Substantia nigra (tissue), 51 donors: ENCODE measurements at places on chromosomes 2 and 18.

DNA sequence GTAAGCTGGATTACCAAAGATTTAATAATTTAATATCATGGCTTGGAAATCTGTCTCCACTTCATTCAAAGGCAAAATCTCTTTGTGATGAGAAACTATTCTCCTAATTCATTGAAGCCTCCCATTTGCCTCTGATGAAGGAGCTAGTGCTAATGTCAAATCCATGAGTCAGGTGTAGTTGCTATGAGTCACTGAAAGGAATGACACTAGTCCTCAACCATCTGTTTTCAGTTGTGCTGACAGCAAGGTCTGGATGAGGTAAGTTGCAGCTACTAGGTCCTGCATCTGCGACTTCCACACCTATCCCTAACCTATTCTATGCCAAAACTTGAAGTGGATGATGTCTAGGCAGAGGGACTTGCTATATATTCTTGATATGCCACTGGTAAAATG is 324.0 kb upstream of the UBE2E3 start:
- DNase-seq = no peak

GRCh38 chr2:164766216-164766953 is 75.2 kb downstream of the COBLL1 start:
- DNase-seq = no peak

DNA sequence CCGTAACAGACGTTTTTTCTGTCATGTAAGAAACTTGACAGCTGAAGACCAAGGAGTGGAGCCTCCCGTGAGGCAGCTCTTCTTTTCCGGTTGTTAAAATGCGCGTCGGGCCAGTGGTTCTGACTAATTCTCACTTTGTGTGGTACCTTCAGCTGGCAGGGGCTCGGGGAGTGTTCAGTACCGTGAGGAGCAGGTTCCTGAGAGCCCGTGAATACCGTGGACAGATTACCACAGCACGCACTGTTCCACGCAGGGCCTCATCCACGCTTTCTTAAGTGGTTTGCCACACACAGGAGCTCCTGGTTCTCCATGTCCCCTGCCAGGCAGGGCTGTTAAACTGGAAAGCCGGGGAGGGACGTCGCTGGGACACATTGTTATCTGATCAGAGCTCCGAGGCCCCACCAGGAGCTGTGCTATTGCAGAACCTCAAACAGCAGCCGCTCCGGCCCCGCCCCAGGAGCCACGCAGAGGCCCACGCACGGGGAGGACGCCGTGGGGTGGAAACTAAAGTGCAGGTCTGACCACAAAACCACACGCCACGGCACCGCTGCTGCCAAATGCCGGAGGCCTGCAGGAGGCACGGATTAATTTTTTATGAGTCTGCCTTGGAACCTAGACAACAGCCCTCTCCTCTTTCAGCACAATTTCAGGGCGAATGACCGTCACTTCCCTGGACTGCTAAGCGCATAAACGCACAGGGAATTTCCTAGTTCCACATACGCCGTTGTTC is 43.3 kb downstream of the NFATC1 start:
- DNase-seq = no peak

DNA sequence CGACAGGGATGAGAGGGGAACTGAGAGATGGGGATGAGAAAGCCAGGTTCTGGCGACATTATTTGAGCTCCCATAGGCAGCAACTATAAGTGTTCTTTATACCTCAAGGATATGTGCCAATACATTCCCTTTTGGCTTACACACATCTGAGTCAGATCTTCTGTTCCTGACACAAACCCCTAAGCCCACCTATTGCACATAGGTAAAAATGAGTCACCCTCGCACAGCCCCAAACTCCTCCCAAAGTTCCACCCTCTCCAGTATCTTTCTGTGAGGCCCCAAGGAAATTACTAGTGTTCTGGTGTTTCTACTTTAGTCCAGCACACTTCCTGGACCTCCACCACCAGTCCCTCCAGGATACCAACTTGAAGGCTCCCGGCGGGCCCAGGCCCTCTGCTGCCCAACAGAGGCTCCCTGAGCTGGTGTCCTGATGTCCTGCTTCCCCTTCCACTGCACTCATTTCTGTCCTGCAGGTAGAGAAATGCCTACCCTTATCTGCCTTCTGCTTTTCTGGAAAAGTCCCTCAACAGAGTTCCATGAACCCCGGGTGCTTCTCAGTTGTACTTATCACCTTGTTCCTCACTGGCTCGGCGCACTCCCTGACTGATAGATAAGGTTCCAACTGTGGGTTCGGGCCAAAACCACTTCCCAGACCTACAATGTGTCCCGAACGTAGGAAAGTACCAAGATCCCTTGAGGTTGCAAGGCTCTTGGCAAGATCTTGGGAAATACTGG is 125.5 kb downstream of the EN1 start:
- no peak for DNase-seq

GRCh38 chr2:112519506-112519905 is 22.8 kb upstream of the POLR1B start:
- no peak for DNase-seq

GRCh38 chr18:54192415-54192814 is 32.1 kb downstream of the MBD2 start:
- DNase-seq = no peak

GRCh38 chr2:230423851-230424458 is 8.0 kb downstream of the SP100 start:
- no peak for DNase-seq
